ENCODE measurements at places on chromosomes 12 and 14. TPM values are rescaled to one million over a fixed set of nuclear protein-coding genes. Genes with fewer than 3 reads are reported as not detected.

AP1G2 gene
- 4.0 TPM for total RNA-seq

TAS2R50 gene
- 3.1 TPM for total RNA-seq

HNF1A gene
- total RNA-seq, result 0.09 TPM

CD69 gene
- not detected for total RNA-seq

ACVR1B gene
- total RNA-seq, result 12.6 TPM

PTPN21 gene
- 10.3 TPM for total RNA-seq

CFAP251 gene
- 8.8 TPM for total RNA-seq

KRT6A gene
- not detected for total RNA-seq

LPAR5 gene
- not detected for total RNA-seq

FOXN3 gene
- 35.3 TPM for total RNA-seq

SERPINA10 gene
- not detected for total RNA-seq

POTEG gene
- not detected for total RNA-seq

COX8C gene
- total RNA-seq, result not detected

KRT6C gene
- total RNA-seq, result not detected

NYNRIN gene
- total RNA-seq, result 45.1 TPM

SLC8A3 gene
- not detected for total RNA-seq

NKX2-1 gene
- not detected for total RNA-seq

PTPN11 gene
- total RNA-seq, result 112 TPM

MSI1 gene
- total RNA-seq, result not detected

CELA1 gene
- not detected for total RNA-seq

IFNG-AS1 gene
- 0.09 TPM for total RNA-seq

GXYLT1 gene
- total RNA-seq, result 9.8 TPM

CARMIL3 gene
- total RNA-seq, result not detected

FOXG1 gene
- total RNA-seq, result not detected

KIF26A gene
- total RNA-seq, result not detected

WNT1 gene
- total RNA-seq, result not detected

TMEM52B gene
- total RNA-seq, result under 0.01 TPM

ENDOU gene
- not detected for total RNA-seq

RNASE3 gene
- total RNA-seq, result not detected

Measured in fibroblast of the aortic adventitia (primary cell).